Kidney (tissue), 22 donors: ENCODE measurements at places on chromosomes 4 and X. TPM values are rescaled to one million over a fixed set of nuclear protein-coding genes. Genes with fewer than 3 reads are reported as not detected.

GRCh38 chr4:141669501-141669900, 33.1 kb downstream of the IL15 start:
- no peaks in the 10 kb centered on the region for H3K27me3 ChIP-seq
- H3K4me3 ChIP-seq, result no peak overlapping the region
- H3K36me3 ChIP-seq, result no peaks in the 10 kb centered on the region
- H3K4me1 ChIP-seq, result no peaks in the 10 kb centered on the region

DNA sequence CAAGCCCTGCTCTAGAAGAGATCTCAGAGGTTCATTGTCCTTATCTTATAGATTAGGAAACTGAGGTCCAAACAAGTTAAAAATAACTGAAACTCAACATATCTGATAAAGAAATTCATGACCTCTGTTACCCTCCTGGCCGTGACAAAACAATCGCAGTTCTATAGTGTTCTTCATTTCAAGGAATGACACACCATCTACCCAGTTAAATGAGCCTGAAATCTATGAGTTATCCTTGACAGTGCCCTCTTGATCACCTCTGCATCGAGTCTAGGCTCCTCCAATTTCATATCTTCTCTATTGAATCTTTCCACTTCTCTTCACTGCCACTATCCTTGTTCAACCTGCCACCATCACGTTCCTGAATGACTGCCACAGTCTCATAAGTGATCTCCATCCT, 325.3 kb upstream of the TEX13C start:
- no peak overlapping the region for H3K27ac ChIP-seq
- H3K4me1 ChIP-seq, result no peaks in the 10 kb centered on the region
- H3K27me3 ChIP-seq, result no peaks in the 10 kb centered on the region
- DNase-seq, result no peak
- H3K36me3 ChIP-seq, result no peaks in the 10 kb centered on the region

The AKAP4 gene
- total RNA-seq, result not detected

GRCh38 chrX:7117587-7117986, 29.9 kb upstream of the STS start:
- no peaks in the 10 kb centered on the region for H3K36me3 ChIP-seq
- H3K4me1 ChIP-seq, result peaks cover 3% of the 10 kb centered on the region
- no peak overlapping the region for H3K27ac ChIP-seq
- no peak for DNase-seq

GRCh38 chr4:147017081-147017480, 71.4 kb upstream of the TTC29 start:
- H3K36me3 ChIP-seq, result no peaks in the 10 kb centered on the region
- H3K27ac ChIP-seq, result no peak overlapping the region
- H3K4me3 ChIP-seq, result no peak overlapping the region
- no peaks in the 10 kb centered on the region for H3K4me1 ChIP-seq
- H3K27me3 ChIP-seq, result no peaks in the 10 kb centered on the region
- DNase-seq, result no peak

DNA sequence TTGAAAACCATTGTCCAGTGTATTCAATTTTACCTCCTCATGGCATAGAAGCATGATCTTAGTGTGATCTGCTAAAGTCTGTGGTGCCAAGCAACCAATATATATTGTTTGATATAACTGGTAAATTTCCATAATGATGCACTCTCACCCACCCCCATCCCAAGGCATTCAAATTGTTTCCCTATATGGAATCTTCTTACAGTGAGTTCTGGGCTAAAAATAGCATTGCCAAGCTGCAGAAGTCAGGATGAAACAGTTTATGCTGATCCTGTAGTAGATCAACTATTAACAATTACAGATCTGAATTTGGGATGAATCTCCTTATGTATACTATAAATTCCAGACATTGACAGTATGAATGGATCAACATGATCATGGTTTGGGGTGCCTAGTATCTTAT, 20.9 kb downstream of the FGF13 start:
- H3K27me3 ChIP-seq, result no peaks in the 10 kb centered on the region
- no peak overlapping the region for H3K27ac ChIP-seq
- H3K4me1 ChIP-seq, result no peaks in the 10 kb centered on the region
- no peaks in the 10 kb centered on the region for H3K36me3 ChIP-seq

DNA sequence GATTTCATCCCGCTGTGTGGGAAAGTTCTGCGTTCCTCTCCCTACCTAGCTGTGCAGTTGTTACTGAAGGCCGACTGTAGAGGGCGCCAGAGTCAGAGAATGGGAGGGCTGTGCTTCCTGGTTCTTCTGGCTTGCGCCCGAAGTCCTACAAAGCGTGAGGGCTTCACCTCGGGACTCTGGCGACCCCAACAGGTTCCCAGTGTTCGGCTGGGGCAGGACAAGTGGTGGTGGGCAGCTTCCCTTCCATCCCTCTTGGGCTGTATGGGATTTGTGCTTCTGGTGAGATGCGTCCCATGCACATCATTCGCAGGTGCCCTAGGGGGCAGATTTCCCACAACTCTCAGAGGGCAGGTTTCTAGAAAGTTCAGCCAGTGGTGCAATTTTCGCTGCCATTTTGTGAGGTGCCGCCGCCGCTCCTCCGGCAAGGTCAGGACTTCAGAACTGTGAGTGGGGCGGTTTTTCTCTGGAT, 27.3 kb downstream of the CT45A1 start:
- no peak overlapping the region for H3K4me3 ChIP-seq
- H3K4me1 ChIP-seq, result no peaks in the 10 kb centered on the region
- no peaks in the 10 kb centered on the region for H3K27me3 ChIP-seq
- no peak overlapping the region for H3K27ac ChIP-seq
- peak; percentile 24 for DNase-seq

DNA sequence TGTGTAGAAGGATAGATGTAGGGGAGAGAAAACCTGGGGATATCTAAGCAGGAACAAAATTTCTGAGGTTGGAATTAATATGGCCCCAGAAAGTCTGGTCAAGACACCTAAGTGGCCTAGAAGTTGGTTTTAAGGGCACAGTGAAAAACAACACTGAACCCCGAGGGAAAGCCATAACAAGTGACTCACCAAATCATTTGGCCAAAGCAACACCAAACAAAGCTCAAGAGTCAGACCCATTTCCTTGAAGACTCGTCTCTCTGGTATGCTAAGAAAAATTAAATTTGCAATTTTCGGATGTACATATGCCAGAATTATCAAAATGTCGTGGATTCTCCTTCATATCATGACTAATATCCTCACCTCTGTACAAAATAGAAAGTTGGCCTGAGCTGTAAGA, 162.9 kb downstream of the SMIM20 start:
- H3K4me1 ChIP-seq, result no peaks in the 10 kb centered on the region
- H3K4me3 ChIP-seq, result no peak overlapping the region
- no peaks in the 10 kb centered on the region for H3K27me3 ChIP-seq
- no peak overlapping the region for H3K27ac ChIP-seq

GRCh38 chrX:22376369-22376768, 103.7 kb downstream of the CBLL2 start:
- no peaks in the 10 kb centered on the region for H3K36me3 ChIP-seq
- no peak for DNase-seq
- H3K4me3 ChIP-seq, result no peak overlapping the region
- H3K27me3 ChIP-seq, result no peaks in the 10 kb centered on the region
- no peak overlapping the region for H3K27ac ChIP-seq
- H3K4me1 ChIP-seq, result no peaks in the 10 kb centered on the region

The HSFX4 gene
- total RNA-seq, result not detected

The CSAG1 gene
- not detected for total RNA-seq

The GLUD2 gene
- 2.6 TPM for total RNA-seq

The ATP8A1 gene
- total RNA-seq, result 27.4 TPM

- no peak for DNase-seq
- H3K36me3 ChIP-seq, result no peaks in the 10 kb centered on the region
- no peak overlapping the region for H3K27ac ChIP-seq
- H3K27me3 ChIP-seq, result no peaks in the 10 kb centered on the region
- H3K4me3 ChIP-seq, result no peak overlapping the region
These were observed 247.3 kb downstream of the SPOCK3 start for GRCh38 chr4:166987026-166987425.

DNA sequence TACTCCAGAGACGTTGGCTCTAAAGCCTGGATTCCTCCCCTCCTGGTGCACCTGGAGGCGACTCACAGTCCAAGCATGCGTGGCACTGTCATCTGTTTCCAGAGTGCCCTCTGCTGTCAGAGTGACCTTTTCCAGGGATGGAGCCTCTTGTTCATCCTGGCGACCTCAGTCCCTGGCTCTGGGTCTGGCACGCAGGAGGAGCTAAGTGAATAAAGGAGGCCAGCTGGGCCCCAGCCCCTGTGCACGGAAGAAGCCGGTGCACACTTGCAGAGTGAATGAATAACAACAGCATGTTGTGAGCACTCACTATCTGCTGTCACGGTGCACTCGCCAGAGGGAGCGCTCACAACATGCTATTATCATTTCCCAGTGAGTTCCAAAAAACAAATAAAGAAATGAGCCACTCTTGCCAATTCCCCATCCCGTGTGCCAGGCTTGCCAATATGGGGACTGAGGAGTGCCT, 27.8 kb upstream of the PSAPL1 start:
- no peaks in the 10 kb centered on the region for H3K4me1 ChIP-seq
- no peak overlapping the region for H3K27ac ChIP-seq
- no peak overlapping the region for H3K4me3 ChIP-seq
- DNase-seq, result no peak

- no peaks in the 10 kb centered on the region for H3K4me1 ChIP-seq
- no peaks in the 10 kb centered on the region for H3K27me3 ChIP-seq
- H3K4me3 ChIP-seq, result no peak overlapping the region
- no peaks in the 10 kb centered on the region for H3K36me3 ChIP-seq
- H3K27ac ChIP-seq, result no peak overlapping the region
- no peak for DNase-seq
These were observed 5.1 kb upstream of the GABRQ start for GRCh38 chrX:152632445-152633097.

The RAB40AL gene
- 1.1 TPM for total RNA-seq

The CENPI gene
- total RNA-seq, result 0.66 TPM

- DNase-seq, result no peak
- H3K27ac ChIP-seq, result no peak overlapping the region
- no peaks in the 10 kb centered on the region for H3K4me1 ChIP-seq
- H3K27me3 ChIP-seq, result peaks cover 4% of the 10 kb centered on the region
These were observed 68.2 kb downstream of the NYX start for GRCh38 chrX:41515376-41515775.

DNA sequence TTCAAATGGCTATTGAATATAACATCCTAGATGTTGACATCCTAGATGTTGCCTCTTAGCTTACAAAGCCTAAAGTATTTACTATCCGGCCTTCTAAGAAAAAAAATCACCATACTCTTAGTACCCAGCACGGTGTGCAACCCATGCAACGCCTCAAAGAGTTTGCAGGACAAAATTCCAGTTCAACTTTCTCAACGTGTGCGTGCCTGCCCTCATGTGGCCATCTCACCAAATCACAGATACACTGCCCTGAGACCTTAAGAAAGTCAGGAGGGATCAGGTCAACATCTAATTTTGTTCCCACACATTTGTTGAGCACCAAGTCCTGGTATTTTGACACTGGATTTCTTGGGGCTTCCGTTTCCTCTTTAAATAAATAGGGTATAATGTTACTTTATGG, 68.3 kb downstream of the CRMP1 start:
- DNase-seq, result no peak
- peaks cover 9% of the 10 kb centered on the region for H3K4me1 ChIP-seq
- no peak overlapping the region for H3K27ac ChIP-seq
- no peaks in the 10 kb centered on the region for H3K27me3 ChIP-seq
- no peak overlapping the region for H3K4me3 ChIP-seq

- no peaks in the 10 kb centered on the region for H3K27me3 ChIP-seq
- H3K4me1 ChIP-seq, result no peaks in the 10 kb centered on the region
- no peaks in the 10 kb centered on the region for H3K36me3 ChIP-seq
These were observed 140.3 kb downstream of the CFAP299 start for GRCh38 chr4:80475798-80476197.

DNA sequence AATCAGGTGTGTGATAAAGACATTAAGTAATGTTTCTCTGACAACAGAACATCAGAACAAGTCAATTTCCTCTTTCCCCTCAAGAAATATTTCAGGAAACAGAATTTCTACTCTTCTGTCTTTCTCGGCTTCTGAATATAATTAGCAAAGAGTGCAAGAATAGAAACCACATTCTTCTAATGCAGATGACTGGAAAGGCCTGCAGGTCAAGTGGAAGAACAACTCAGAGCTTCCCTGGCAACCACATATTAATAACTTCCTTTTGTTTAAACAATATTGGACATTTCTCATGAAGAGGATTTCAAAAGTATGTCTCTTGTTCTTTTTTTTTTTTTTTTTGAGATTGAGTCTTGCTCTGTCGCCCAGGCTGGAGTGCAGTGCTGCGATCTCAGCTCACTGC, 225.5 kb downstream of the PARM1 start:
- H3K27ac ChIP-seq, result no peak overlapping the region
- H3K36me3 ChIP-seq, result no peaks in the 10 kb centered on the region
- H3K4me3 ChIP-seq, result no peak overlapping the region

DNA sequence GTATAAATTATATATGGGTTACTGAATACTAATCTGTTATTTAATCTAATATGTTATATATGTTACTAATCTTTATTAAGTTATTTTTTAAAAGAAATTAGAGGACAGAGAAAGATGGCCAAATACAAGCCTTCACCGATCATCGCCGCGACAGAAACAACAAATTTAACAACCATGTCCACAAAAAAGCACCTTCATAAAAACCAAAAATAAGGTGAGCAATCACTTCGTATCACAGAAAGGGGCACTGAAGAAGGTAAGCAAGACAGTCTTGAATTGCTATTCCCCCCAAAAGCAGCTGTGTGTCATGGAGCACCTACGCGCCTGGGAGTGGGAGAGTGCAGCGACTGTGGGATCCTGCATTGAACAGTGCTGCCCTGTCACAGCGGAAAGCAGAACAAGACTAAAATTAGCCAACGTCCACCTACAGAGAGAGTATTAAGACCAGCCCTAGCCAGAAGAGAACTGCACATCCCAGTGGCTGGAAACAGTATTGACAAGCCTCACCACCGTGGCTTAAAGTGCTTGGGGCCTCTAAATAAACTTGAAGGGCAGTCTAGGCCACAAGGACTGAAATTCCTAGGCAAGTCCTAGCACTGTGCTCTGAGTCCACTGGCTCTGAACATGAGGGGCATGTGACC, 38.5 kb downstream of the LRBA start:
- H3K4me3 ChIP-seq, result no peak overlapping the region
- H3K4me1 ChIP-seq, result no peaks in the 10 kb centered on the region
- H3K36me3 ChIP-seq, result no peaks in the 10 kb centered on the region
- H3K27ac ChIP-seq, result no peak overlapping the region
- DNase-seq, result no peak

The NPY2R gene
- 0.54 TPM for total RNA-seq

- H3K36me3 ChIP-seq, result no peaks in the 10 kb centered on the region
- no peaks in the 10 kb centered on the region for H3K27me3 ChIP-seq
- no peak overlapping the region for H3K4me3 ChIP-seq
- no peak overlapping the region for H3K27ac ChIP-seq
- no peaks in the 10 kb centered on the region for H3K4me1 ChIP-seq
These were observed 583.5 kb upstream of the FAT1 start for GRCh38 chr4:187307131-187307530.

The SYTL4 gene
- total RNA-seq, result 13.3 TPM

DNA sequence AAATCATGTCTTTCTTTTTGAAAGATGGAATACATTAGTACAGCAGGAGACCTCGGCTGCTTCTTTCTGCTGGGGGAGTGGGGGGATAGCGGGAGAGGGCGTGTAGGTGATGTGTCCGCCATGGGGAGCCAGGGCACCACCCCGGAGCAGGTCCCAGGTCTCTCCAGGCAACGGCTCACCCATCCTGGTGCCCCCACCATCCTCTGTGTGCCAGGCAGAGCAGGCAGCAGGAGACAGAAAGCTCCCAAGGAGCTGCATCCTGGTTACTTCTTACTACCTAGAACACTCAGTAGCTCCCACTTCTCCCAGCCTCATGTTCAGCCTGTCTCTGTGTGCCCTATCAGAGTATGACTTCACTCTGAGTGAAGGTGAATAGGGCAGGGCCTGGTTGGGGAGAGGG, 23.6 kb downstream of the TNIP2 start:
- no peaks in the 10 kb centered on the region for H3K4me1 ChIP-seq
- DNase-seq, result no peak
- H3K36me3 ChIP-seq, result peaks cover 6% of the 10 kb centered on the region
- no peaks in the 10 kb centered on the region for H3K27me3 ChIP-seq
- no peak overlapping the region for H3K4me3 ChIP-seq

The HOPX gene
- 17.6 TPM for total RNA-seq
